ENCODE measurements at places on chromosomes 2 and 18.

DNA sequence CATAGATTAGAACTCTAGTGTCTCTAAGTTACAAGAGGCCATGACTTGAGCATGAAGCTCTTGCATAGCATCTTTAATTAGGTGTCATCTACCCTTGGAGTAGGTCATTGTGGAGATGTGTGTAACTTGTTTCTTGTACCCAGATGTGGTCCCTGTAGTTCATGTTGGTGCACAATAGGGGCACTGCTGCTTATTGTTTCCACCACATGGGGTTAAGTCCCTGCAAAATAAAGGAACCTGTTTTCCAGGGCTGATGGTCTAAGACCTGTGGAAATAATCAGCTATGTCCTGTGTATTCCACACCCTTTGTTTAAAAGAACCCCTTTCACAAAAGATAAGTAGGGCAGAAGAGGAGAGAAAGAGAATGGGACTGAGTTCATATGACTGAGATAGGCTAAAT is 28.6 kb downstream of the ASXL3 start:
- peak; percentile 13 for DNase-seq

GRCh38 chr2:160614391-160614790 is 120.8 kb upstream of the RBMS1 start:
- DNase-seq = no peak

- no peak for DNase-seq
Observed at GRCh38 chr2:191311627-191312026, 66.4 kb downstream of the MYO1B start.

GRCh38 chr2:167103028-167103756 is 214.9 kb downstream of the XIRP2 start:
- no peak for DNase-seq

DNA sequence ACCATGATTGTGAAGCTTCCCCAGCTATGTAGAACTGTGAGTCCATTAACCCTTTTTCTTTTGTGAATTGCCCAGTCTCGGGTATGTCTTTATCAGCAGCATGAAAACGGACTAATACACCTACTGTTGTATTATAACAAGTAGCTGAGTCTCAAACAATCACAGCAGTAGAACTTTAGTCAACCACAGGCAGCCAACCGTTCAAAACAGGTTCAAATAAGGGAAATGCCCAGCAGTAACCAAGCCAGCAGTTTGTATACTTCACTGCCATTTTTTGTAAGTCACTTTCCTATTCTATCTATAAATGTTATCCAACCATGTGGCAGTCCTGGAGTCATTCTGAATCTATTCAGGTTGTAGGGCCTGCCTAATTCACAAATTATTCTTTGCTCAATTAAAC is 1560.6 kb upstream of the SLC39A10 start:
- DNase-seq = no peak

GRCh38 chr2:241132538-241133435 is 16.5 kb downstream of the PASK start:
- DNase-seq = no peak

- DNase-seq = no peak
Observed at GRCh38 chr2:173692068-173692467, 273.1 kb downstream of the SP3 start.

- no peak for DNase-seq
Observed at GRCh38 chr2:73986085-73986681, 1.5 kb downstream of the TET3 start.

GRCh38 chr2:135494917-135495316 is 36.1 kb downstream of the ZRANB3 start:
- DNase-seq = no peak

- DNase-seq = no peak
Observed at GRCh38 chr2:233997707-233998106, 52.8 kb upstream of the SPP2 start.

GRCh38 chr2:30664761-30665358 is 142.4 kb downstream of the CAPN13 start:
- DNase-seq = peak; percentile 16

DNA sequence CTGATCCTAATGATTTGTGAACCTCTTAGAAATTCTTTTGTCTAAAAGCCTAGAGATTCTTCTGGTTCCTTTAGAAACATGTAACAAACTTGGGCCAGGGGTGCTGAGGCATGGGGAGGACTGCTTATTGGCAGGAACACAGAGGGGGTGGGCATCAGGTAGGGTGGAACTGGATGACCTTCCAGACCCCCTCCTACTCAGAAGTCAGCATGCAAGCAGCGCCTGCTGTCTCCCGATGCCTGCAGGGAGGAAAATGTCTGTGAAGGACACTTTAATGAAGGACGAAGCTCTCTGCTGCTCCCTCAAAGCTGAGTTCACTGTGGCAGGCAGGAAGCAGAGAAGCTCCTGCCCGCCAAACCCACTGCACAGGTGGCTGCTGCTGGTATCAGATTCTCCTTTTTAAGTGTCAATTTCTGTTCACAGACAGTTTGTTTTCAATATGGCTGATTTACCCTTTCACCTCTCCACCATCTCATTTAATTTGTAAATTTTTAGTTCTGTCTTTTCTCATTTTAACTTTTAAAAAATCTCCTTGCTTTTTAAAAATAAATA is 19.4 kb downstream of the COA5 start:
- DNase-seq = no peak
